Thymus (tissue), 14 donors: ENCODE measurements at places on chromosomes 2 and 18.

- DNase-seq, result no peak
Measured at GRCh38 chr18:74519320-74520095, 14.8 kb upstream of the CNDP1 start.

DNA sequence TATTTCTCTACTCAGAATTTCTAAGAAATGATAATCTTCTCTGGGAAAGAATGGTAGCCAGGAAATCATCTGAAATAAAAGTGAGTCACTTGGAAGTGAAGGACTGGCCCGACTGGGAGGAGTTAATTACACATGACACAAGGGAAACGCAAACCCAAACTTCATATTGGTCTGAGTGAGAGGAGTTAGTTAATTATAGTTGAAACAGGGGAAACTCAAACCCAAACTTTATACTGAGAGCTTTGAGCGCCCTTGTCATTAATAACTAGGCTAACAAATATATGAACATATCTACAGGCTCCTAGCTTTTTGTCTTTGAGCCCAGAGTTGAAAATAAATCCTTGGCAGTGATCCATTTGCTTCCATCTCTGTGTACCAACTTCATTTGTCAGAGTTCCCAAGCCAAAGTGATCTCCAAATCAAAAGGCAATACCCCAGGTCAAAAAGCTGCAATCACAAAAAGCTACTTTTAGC is 187.8 kb upstream of the COL3A1 start:
- DNase-seq, result no peak

- no peak for DNase-seq
Measured at GRCh38 chr18:12334366-12334808, 26.3 kb downstream of the TUBB6 start.

DNA sequence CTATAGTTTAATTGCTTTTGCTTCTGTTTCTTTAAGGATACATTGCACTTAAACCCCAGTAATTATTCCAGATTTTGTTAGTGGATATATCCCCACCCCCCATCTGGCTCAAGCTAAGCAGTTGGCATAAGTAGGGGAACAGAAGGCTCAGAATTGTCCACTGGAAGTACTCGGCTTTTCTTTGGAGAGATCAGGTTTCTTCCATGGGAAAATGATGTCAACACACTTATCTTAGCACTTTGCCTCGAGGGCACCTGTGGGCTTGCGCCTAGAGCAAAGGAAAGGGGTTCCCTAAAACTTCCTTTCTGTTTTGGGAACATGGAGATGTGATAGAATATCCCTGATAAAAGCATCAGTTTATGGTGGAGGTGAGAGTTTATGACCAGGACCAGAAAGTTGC is 130.6 kb downstream of the FMNL2 start:
- no peak for DNase-seq

DNA sequence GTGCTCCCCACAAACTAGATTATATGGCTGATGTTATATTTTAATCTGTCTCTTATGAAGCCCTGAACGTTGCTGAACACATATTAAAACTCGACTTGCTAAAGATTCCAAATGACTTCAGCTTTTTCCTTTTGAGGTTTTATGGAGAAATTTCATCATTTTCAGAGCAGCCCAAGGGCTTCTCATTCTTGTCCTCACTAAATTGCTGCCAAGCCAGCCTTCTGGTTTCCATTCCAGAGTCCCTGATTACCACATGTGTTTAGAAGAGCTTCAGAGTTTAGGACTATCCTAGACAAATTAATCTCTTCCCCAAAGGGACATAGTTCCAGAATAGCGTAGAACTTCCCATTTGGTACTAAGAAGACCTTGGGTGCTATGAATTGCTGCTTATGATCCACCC is 77.8 kb upstream of the CCDC195 start:
- DNase-seq, result no peak

- DNase-seq, result no peak
Measured at GRCh38 chr2:17620280-17620679, 79.8 kb downstream of the VSNL1 start.

DNA sequence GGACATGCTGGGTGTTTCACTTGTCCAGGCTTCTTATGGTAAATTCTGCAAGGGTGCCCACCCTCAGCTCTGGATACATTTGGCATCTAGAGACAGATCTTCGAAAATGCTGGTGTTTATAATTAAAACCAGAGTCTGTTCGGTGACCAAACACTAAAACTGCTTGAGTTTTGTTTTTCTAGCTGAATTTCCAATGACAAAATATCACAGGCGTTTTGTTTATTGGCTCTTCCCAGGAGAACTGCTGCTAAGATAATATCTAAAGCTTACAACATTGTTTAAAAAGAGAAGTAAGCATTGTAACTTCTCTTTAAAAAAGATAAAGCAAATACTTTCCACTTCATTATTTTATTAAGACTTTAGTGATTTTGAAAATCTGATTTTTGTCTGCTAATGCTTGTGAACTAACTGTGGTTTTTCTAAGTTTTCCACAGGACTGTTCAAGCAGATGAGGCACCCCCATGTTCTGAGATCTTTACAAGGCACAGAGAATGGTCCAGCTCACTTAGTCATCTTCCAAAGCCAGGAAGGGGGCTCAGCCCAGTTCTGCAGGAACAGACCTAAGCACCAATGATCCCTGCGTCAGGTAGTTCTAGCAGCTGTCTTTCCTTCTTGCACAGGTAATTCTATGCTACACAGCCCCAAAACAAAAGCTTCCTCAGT is 94.8 kb upstream of the LTBP1 start:
- no peak for DNase-seq

DNA sequence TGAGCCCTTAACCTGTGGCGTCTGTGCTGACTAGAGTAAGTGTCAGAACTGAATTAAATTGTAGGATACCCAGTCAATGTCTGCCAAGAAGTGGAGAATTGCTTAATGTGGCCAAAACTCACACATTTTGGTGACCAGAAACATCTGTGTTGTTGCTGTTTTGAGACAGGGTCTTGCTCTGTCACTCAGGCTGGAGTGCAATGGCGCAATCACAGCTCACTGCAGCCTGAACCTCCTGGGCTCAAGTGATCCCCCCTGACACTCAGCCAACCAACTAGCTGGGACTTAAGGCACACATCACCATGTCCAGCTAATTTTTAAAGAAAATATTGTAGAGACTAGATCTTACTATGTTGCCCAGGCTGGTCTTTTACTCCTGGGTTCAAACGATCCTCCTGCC is 34.4 kb upstream of the RTN4 start:
- DNase-seq, result no peak

DNA sequence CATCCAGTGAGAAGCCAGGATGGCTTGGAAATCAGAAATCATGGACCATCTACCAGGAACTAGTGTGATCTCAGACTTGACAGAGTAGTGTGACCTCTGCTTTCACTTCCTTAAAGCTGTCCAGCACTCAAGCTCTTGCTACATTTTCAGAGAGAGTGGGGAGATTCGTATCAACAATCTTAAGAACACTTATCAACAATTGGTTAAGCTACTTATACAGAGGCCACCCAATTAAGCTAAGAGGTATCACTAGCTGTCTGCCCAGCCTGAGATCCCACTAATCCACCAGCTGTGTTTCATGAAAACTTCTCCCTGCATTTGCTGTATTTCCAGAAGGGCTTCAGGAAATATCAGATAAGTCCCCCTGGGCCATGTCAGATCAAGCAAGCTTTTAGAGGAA is 4.2 kb downstream of the RPRM start:
- DNase-seq, result no peak

DNA sequence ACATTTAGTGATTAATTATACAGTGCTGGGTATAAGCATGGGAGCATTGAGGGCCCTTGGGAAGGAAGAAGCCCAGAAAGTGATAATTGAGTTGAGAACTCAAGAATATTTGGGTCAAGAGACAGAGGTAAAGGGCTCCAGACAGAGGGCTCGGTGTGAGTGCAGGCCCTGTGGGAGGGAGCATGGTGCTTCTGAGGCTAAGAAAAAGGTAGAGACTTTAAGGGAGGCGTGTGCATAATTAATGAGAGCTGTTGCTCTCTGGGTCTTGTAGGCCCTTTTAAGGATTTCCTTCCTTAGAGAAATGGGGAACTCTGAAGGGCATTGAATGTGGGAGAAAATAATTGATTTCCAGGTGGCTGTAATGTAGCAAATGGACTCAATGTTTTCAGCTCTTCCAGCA is 735.0 kb upstream of the POU3F3 start:
- no peak for DNase-seq

- no peak for DNase-seq
Measured at GRCh38 chr2:232872826-232873225, 2.8 kb downstream of the SNORC start.

DNA sequence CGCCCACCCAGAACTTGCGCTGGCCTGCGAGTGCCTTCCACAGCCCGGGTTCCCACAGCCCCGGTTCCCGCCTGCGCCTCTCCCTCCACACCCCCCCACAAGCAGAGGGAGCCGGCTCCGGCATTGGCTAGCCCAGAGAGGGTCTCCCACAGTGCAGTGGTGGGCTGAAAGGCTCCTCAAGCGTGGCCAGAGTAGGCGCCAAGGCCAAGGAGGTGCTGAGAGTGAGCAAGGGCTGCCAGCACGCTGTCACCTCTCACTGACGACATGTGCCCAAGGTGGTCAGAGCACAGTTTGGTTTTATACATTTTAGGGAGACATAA is 15.3 kb upstream of the PXDN start:
- DNase-seq, result no peak

DNA sequence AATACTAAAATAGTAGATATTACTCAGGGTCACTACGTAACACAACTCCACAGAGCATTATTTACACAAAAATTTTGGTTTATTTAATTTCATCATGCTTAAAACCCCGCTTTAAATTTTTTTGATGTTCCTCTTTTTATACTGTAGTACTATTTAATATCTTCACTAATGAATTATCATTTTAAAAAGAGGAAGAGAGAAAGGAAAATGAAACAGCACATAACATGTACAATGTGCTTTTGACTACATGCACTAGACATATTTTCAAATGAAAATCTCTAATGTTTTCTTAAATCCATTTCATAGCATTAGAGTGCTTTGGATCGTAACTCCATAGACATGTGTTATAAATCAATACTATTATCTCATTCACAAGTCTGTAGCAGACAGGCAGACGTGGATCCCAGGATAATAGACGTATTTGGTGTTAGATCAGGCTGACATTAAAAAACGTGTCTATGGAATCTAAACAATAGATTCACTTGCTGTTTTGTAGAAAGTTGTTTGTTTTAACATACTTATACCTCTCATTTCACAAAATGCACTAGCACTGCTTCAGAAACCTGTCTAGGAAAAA is 897.0 kb downstream of the CPS1 start:
- DNase-seq, result no peak

DNA sequence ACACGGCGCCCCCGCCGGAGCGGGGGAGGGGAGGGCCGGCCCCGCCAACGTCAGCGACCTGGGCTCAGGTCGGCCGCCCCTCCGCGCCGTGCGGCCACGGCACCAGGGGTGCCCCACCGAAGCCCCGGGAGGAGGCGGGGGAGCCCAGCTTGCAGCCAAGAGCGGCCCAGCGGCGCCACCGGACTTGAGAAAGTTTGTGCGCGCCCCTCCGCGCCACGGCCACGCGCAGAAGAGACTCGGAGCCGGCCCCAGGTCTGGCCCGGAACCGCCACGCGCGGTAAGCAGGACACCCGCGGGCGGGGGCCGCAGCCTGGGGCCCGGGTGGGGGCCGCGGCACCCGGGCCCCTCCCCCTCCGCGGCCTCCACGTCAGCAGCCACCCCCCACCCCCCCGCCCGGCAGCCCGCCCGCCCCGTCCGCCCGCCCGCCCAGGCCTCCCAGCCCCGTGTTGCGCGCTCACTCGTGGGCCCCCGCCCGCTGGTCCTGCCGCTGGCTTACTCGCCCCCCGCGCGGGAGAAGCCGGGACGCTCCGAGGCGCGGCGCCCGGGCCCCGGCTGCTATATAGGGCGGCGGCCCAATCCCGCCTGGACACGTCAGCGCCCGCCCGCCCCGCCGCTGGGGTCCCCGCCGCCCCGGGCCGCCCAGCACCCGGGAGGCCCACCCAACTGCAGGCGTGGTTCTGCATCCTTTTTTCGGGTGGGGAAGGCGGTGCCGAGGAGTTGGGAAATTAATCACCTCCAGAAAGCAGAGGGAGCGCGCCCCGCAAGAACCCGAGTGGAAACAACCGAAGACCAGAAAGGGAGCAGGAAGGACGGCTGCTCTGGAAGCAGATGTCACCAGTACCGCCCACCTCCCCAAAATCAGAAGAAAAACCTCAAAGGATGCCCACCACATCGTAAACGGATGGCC is 42.9 kb downstream of the HDLBP start:
- DNase-seq, result no peak

DNA sequence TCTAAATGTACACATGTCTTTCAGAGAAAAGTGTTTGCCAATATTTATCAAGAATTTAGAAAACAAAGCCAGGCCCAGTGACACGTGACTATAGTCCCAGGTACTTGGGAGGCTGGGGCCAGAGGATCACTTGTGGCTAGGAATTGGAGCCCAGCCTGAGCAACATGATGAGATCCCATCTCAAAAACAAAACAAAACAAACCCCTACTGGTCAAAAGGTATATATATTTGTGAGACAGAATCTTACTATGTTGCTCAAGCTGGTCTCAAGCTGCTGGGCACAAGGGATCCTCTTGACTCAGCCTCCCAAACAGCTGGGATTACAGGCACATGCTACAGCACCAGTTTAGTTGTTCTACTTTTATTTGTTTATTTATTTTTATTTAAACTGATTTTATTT is 79.2 kb downstream of the ZDBF2 start:
- no peak for DNase-seq

GRCh38 chr18:55396267-55396905 is 191.6 kb downstream of the TCF4 start:
- DNase-seq, result no peak
